AG09319 (cell line): ENCODE measurements at places on chromosomes 2 and 18.

DNA sequence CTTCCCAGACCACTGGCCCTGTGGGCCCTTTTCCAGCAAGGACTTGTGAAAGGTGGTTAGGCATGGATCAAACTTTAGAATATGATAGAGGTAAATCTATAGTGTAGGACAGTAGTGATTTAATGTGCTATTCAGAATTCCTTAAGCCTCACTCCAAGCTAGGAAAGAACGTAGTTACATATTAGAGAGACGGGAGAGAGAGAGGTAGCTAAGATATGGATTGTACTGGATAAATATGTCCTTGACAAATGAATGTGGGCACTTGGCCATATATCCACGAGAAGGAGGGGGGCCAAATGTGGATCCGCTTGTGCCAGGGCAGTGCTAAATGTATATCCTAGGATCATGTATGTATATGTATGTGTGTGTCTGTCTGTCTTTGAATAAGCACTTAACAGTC, 6.5 kb downstream of the KCNJ3 start:
- no peak for DNase-seq

GRCh38 chr2:74181739-74182138, 3.1 kb upstream of the MOB1A start:
- DNase-seq, result no peak

- DNase-seq, result no peak
Measured at GRCh38 chr2:102634831-102635241, 15.5 kb downstream of the SLC9A2 start.

GRCh38 chr2:15811367-15811766, 129.0 kb upstream of the MYCN start:
- DNase-seq, result no peak

GRCh38 chr2:200667413-200667812, 81.6 kb downstream of the AOX1 start:
- DNase-seq, result no peak

DNA sequence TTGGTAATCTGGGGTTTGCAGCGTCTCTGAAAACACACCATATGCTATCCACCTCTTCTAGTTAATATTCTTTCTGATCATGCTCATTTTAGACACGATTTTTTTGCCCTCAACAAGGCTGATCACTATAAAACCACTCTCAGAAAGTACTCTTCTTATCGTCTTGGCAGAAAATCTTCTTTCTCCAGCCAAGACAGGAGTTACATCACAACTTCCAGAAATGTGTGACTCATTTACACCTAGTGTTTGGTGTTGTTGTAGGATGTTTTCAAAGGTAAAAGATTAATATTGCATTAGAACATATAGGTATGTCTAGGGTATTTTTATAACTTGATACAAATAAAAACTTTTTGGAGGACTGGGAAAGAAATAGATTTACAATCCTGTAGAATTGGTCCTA, 138.5 kb upstream of the NETO1 start:
- DNase-seq, result no peak

GRCh38 chr2:131092458-131093005, 728 bp downstream of the FAM168B start:
- DNase-seq, result no peak

GRCh38 chr2:5740053-5740452, 47.9 kb downstream of the SOX11 start:
- no peak for DNase-seq

- no peak for DNase-seq
Measured at GRCh38 chr18:12325726-12326245, 17.7 kb downstream of the TUBB6 start.

DNA sequence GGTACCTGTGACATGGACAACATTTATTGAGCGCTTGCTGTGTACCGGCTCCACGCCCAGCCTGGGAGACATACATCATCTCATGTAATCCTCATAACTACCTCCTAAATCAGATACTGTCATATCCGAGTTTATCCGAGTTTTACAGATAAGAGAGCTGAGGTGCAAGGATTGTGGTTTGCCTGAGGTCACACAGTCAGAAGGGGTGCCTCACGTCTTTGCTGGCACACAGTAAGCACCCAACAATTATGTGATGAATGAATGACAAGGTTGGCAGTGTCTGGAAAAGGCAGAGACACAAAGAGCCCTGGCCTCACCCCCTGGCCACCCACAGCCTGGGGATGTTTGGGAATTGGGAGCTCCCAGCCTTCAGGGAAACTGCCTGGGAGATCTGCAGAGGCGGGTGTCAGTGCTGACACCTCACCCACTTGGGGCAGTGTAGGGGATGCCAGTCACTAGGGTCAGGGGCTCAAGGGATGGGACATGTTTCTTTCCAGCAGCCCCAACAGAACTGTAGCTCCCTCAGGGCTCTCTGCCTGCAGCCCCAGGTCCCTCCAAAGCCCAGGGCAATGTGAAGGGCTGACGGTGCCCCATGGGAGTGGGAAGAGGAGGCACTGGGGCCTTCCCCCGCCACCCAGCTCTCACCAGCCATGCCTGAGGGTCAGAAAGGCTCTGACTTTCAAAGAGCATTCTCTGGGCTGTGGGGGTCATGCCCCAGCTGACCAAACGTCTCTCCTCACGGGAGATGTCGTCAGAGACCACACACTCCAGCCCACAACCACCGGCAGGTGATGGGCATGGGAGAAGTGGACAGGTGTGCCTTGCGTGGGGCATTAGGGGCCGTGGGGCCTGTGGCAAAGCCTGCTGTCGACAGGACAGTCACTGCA, 157.5 kb downstream of the ZFP36L2 start:
- no peak for DNase-seq

DNA sequence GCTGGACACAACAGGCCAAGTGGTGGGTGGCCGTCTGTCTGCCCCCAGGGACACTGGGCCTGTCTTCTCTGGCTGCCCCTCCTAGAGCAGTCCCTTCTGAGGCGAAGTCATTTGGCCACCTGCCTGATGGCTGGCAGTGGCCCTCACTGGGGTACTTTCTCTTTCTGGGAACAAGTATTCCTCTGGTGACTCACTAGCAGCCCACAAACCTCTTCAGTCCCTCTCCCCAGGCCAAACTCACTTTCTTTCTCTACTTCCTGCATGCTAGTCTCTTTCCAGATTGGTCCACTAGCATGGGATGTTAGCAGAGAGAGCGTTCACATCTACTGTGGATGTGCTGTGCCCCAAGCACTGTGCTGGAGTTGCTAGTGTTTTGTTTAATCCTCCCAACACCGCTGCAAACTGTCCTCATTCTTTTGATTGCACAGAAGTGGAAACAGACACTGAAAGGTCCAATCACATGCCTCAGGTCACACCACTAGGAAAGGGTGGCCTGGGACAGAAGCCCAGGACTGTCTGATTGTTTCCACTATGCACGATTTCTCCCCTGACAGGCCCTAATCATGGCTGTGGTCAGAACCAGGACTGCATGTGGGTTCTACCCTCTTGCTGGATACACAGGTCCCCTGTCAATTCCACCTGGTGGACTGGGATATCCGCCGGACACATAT, 5.2 kb downstream of the DYSF start:
- no peak for DNase-seq

GRCh38 chr2:85401844-85402243, 8.3 kb downstream of the CAPG start:
- DNase-seq, result no peak

GRCh38 chr2:178683877-178684276, 123.3 kb downstream of the TTN start:
- no peak for DNase-seq

DNA sequence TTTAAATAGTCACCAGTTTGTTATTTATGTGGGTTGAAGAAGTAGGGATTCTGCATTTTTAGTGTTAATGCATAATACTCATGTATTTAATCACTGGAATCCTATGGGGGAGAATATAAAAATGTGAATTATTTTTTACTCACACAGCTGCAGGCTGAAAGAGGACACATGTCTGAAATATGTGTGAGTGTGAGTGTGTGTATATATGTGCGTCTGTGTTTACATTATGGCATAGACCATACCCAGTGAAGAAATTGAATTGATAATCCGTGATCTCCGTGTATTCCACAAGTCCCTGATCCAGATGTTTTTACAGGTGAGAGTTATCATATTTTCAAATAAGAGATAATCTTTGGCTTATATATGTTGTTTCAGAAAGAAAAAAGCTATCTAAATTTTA, 225.3 kb downstream of the ICOS start:
- no peak for DNase-seq

- no peak for DNase-seq
Measured at GRCh38 chr2:5868931-5869330, 176.7 kb downstream of the SOX11 start.

DNA sequence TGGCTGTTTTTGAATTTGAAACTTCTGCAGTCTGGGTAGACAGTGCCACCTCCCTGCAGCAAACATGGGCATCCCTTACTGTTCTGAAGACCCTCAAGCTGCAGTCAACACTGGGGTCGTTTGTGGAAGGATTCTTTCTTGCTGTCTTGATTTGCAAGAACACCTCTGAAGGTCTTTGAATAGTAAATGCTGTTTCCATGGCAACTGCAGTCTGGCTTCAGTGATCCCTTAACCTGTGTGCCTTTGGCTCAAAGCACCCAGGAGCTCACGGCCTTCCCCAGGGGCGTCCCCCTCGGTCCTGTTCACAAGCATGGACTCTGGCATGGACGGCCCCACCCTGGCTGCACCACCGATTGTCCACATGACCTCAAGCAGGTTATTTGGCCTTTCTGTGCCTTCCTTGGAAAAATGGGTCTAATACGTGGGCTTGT, 38.3 kb downstream of the LRRFIP1 start:
- DNase-seq, result no peak

DNA sequence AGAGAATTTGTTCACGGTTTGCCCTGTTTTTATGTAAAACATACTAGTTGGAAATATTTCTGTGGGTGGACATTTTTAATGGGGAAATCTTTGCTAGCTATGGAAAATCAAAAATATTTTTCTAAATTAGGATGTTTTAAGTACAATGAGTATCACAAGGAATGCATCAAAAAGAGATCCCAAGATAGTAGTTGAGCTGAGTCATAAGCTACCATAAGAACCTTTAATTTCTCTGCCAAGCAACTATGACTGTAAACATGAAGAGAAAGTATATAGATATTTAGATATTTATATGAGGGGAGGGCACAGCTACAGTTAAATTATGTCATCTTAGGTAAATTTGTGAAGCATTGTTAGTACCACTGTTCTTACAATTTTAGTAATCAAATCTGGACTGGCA, 646.2 kb downstream of the XIRP2 start:
- DNase-seq, result no peak

GRCh38 chr2:68158134-68158447, 403 bp downstream of the PNO1 start:
- no peak for DNase-seq

DNA sequence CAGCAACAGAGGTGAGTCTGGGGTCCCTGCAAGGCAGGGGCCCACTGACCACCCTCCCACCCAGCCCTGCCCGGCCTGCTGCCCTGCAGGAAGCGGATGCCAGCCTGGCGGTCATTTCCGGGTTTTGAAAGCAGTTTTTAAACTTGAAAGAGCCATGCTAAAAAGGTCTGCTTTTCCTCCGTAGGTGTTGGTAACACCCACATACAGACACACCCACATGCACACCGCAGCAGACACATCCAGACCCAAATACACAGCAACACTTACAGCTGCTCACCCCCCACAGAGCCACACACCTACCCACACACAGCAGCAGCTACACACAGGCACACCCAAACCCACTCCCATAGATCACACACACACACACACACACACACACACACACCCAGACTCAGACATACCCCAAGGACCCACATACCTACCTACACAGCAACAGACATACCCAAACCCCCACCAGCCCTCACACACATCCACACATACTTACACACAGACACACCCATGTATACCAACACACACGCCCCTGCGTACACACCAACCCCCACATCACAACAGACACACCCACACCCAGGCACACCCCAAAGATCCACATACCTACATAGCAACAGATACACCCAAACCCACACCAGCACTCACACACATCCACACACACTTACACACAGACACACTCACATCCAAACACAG, 7.6 kb downstream of the ZFP36L2 start:
- no peak for DNase-seq

- DNase-seq, result no peak
Measured at GRCh38 chr2:9658972-9659371, 28.2 kb upstream of the YWHAQ start.

- DNase-seq, result no peak
Measured at GRCh38 chr2:25049422-25049821, 7.5 kb downstream of the EFR3B start.

DNA sequence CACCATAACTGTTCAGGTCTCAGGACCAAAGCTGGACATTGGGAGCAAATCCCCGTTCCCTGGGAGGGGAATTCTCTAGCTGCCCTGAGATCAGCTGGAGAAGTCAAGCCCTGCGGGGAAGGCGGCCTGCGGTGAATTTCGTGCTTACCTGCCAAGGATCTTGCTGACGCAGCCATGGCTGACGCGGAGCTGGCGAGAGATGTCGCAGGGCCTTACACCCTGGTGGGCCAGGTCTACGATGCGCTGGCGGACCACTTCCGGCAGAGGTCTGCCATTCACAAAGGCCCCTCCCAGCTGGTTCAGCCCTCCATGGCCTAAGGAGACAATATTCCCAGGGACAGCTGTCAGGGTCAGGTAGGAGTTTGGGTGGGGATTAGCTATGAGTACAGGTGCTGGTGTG, 32.1 kb downstream of the PAX8 start:
- no peak for DNase-seq

DNA sequence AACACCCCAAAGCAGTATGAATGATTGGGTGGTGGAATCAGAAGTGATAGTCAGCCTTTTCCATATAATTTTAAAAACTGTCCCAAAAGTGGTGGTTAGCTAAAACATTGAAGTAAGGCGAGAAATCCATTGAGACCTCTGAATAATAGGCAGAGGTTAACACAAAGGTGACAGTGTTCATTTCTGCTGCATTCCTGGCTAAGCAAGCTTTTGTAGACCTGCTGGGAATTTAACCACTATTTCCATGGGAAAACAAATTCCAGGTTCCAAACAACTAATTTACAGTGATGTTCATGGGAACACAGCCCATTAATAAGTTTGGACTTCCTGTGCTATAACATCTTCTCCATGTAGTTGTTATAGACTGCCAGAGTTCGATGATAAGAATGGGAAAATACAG, 6.3 kb upstream of the INO80D start:
- no peak for DNase-seq

- no peak for DNase-seq
Measured at GRCh38 chr18:55484773-55485172, 103.2 kb downstream of the TCF4 start.

DNA sequence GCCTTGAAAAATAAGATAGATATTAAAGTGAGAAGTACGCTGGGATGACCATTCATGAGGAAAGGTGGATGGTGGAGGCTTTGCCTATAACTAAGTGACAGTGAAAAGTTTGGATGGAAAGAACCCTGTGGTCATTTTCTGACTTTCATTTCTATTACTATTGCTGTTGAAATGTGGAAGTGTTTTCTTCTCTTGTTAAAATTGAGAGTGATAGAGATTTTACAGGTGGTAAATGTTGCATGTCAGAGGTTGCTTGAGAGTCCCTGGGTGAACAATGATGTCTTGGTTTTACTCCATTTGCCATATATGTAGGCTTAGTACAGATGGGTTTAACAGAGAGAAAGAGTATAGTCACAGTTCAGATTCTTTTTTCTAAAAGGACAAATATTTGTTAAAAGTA, 18.4 kb downstream of the NCOA1 start:
- no peak for DNase-seq
